CD8-positive, alpha-beta memory T cell (primary cell): ENCODE measurements at places on chromosomes 2 and 18.

DNA sequence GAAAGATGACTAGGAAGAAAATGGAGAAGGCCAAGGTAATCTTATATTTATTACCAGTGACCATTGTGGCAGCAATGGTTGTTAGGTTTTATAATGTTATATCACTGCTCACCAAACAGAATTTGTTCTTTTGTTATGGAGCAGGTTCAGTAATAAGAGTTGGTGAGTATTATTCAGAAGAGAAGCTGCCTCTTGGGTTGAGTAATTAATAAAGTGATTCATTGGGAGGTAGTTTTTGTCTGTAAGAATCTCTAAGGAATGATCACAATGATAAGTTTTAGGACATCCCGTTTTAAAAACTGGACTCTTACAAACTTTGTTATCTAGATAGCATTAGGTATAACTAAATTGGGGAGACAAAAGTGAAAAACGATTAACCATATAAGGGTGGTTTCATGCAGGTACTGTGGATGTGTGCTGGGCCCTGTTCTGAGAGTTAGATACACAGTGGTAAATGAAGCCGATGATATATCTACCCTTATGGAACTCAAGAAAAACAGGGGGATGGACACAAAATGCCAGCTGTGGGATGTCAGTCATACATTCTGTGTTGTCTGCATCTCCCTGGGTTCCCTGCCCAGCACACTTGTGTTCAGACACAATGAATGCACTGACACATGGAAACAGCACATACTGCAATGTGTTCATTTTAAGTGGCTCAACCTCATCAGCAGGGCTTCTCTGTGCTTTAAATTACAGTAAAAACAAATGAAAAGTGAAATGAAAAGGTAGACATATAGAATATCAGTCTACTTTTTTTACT is 7.5 kb downstream of the MAP4K4 start:
- no peak overlapping the region for H3K27ac ChIP-seq
- no peak for DNase-seq
- no peaks in the 10 kb centered on the region for H3K27me3 ChIP-seq
- no peaks in the 10 kb centered on the region for H3K36me3 ChIP-seq
- H3K4me3 ChIP-seq: no peak overlapping the region
- H3K4me1 ChIP-seq: peaks cover 88% of the 10 kb centered on the region

DNA sequence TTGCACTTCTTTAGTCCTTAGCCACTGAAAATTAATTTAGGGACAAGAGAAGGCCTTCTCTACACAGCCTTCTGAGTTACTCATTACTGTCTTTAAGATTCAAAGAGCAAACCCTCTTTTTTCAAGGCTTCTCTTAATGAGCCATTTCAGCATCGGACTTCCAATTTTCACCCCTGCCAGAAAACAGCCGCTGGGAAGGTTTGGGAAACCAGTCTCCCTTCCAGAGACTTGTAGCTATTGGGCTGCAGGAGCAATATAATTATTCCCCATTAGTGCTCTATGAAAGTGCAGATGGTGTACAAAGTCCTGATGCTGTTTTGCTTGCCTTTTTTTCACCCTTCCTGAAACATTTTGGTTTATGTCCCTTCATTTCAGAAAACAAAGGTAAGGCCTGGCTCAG is 79.3 kb downstream of the GPR39 start:
- no peak overlapping the region for H3K4me3 ChIP-seq
- DNase-seq: no peak
- H3K36me3 ChIP-seq: no peaks in the 10 kb centered on the region
- no peaks in the 10 kb centered on the region for H3K4me1 ChIP-seq
- no peak overlapping the region for H3K27ac ChIP-seq

GRCh38 chr2:109529532-109530449 is 84.0 kb downstream of the SEPTIN10 start:
- no peaks in the 10 kb centered on the region for H3K27me3 ChIP-seq
- no peaks in the 10 kb centered on the region for H3K36me3 ChIP-seq

- H3K36me3 ChIP-seq: no peaks in the 10 kb centered on the region
- H3K4me3 ChIP-seq: peak overlapping the region; percentile 66
- peak overlapping the region; percentile 62 for H3K27ac ChIP-seq
- no peaks in the 10 kb centered on the region for H3K4me1 ChIP-seq
- no peaks in the 10 kb centered on the region for H3K27me3 ChIP-seq
Measured at GRCh38 chr2:45652090-45653031, 886 bp downstream of the PRKCE start.

- DNase-seq: no peak
- H3K4me1 ChIP-seq: no peaks in the 10 kb centered on the region
- H3K4me3 ChIP-seq: no peak overlapping the region
- H3K27ac ChIP-seq: no peak overlapping the region
- H3K27me3 ChIP-seq: no peaks in the 10 kb centered on the region
Measured at GRCh38 chr18:57789090-57789489, 14.0 kb downstream of the ATP8B1 start.

DNA sequence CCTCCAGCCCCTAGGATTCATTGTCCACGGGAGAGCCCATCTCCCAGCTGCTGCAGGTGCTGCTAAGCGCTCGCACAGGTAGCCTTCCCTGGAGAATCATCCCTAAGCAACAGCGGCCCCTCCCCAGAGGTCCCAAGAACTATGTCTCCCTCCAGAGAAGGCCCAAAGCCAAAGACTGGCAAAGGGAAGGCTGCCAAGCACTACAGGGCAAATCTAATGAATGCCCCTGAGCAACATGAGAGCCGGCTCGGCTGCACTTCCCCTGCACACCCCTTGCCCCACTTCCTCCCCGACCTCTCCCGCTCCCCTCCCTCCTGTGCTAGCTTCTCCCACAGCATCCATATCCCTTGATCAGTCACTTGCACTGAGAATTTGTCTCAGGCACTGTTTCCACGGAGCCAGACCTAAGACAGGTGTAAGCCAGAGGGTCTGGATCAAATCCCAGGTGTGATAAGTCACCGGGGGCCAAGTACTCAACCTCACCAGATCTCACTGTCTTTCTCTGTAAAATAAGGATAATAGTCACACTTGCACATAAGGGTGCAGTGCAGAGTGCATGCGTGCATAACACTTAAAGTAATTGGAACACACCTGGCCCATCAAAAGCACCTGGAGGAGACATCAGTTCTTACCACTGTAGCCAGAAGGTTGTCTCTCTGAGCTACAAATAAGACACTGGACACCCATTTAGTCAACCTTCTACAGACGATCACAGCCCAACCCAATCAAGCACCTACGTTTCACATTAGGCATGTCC is 20.1 kb upstream of the COL6A3 start:
- H3K27me3 ChIP-seq: no peaks in the 10 kb centered on the region
- H3K4me3 ChIP-seq: peak overlapping the region; percentile 62
- no peaks in the 10 kb centered on the region for H3K36me3 ChIP-seq
- DNase-seq: no peak
- no peak overlapping the region for H3K27ac ChIP-seq

GRCh38 chr2:81250270-81250669 is 945.7 kb upstream of the LRRTM1 start:
- no peak for DNase-seq
- H3K4me1 ChIP-seq: no peaks in the 10 kb centered on the region
- H3K4me3 ChIP-seq: no peak overlapping the region
- H3K36me3 ChIP-seq: no peaks in the 10 kb centered on the region
- no peaks in the 10 kb centered on the region for H3K27me3 ChIP-seq

DNA sequence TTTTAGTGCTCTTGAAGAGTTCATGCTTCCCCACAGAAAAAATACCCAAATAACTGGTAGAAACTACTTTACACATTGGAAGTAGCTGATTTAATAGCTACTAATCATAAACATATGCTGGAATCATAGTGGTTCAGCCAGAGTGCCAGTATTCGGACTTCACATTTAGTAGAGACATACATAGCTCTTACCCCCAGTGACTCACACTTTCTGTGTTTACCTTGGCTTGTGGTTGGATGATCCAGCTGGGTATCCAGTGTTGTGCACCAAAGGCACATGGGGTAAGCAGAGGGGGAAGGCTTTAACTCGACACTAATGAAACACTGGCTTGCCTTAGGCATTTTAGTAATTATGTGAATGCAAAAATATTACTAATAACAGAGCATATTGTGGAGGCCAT is 18.1 kb downstream of the ARHGAP28 start:
- H3K27ac ChIP-seq: no peak overlapping the region
- no peaks in the 10 kb centered on the region for H3K27me3 ChIP-seq
- DNase-seq: no peak

DNA sequence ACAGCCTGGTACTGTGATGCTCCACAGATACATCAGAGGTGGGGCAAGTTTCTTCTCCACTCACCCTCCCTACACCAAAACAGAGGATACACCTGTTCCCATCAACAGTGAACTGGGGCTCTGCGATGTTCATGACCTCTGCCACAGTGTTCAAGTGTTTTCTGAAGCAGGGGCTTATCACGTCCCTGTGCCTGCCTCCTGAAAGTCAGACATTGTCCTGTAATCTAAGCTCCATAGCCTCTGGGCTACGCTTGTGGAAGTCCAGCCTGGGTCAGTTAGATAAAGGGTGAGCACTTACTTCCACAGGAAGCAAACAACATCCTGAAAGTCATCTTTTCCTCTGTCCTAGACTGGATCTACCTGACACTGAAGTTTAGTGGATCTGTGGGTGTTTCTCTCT is 20.2 kb upstream of the MRO start:
- no peak overlapping the region for H3K27ac ChIP-seq
- H3K4me1 ChIP-seq: no peaks in the 10 kb centered on the region
- H3K4me3 ChIP-seq: no peak overlapping the region

GRCh38 chr2:113231064-113231463 is 47.7 kb downstream of the PAX8 start:
- DNase-seq: no peak
- no peaks in the 10 kb centered on the region for H3K27me3 ChIP-seq
- no peak overlapping the region for H3K4me3 ChIP-seq

GRCh38 chr2:217047209-217047608 is 187.3 kb upstream of the TNP1 start:
- no peak overlapping the region for H3K27ac ChIP-seq
- DNase-seq: no peak
- no peaks in the 10 kb centered on the region for H3K36me3 ChIP-seq

DNA sequence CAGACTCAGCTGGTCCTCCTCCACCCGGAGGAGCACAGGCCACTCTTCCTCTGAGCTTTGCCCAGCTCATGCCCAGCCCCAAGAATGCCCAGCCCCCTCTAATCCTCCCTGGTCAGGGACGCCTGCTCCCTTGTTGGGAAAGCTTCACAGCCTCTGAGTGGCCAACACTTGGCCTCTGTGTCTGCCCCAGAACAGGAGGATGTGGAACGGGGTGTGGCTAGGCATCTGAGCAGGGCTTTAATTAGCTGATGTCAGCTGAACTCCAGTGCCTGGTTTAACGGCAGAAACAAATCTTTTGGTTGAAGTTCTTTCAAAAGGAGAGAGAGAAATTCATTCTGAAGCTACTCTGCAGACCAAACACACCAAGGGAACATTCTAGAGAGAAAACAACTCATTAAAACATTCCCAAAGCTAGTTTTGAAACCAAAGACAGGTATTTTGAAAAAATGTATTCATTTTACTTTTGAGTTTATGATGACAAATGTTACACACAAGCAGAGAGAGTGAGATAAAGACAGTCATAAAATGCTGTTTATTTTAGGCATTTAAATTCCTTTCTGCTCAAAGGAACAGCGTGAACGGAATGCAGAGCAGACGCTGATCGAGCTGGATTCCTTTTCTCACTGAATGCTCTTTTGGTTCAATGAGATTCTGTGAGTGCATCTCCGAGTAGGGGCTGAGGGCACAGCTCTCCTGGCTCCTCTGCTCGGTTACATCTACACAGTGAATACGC is 63.8 kb downstream of the RTP5 start:
- H3K27ac ChIP-seq: no peak overlapping the region
- no peak for DNase-seq
- H3K4me3 ChIP-seq: no peak overlapping the region

- no peaks in the 10 kb centered on the region for H3K36me3 ChIP-seq
- H3K4me1 ChIP-seq: no peaks in the 10 kb centered on the region
- no peak for DNase-seq
- H3K27me3 ChIP-seq: no peaks in the 10 kb centered on the region
Measured at GRCh38 chr2:171531291-171531690, 9.0 kb downstream of the CYBRD1 start.
